ENCODE measurements at places on chromosomes 1 and 21.

- no peak for DNase-seq
Observed at GRCh38 chr1:8693107-8693506, 124.3 kb downstream of the RERE start.

DNA sequence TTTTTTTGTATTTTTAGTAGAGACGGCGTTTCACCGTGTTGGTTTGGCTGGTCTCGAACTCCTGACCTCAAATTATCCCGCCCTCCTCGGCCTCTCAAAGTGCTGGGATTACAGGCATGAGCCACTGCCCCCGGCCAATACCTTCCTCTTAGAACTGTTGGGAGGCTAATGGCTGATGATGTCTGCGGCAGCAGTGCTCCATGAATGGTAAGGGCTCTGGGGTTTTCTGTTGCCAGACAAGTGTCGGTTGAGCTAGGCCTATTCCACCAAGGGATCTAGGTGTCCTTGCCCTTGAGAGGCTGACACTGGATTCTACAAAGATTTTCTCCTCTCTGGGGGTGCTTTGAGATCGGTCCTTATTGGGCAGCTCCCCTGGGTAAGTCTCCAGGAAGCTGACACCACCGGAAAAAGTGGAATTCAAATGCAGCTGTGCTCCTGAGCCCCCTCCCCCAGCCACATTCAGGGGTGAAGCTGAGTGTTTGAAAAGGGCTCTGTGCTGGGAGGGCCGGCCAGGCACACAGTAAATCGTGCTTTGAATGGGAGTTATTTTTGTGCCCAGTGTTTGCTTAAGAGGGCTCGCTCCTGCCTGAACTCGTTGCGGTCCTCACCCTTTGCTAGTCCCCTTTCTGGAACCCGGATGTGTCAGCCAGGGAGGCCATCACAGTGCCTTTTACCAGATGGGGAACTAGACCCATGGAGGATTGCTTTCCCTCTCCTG, 5.2 kb downstream of the SOX13 start:
- no peak for DNase-seq

GRCh38 chr1:200319148-200319547, 90.7 kb downstream of the ZNF281 start:
- no peak for DNase-seq

- DNase-seq = no peak
Observed at GRCh38 chr1:223538981-223539380, 126.5 kb downstream of the CAPN8 start.

- no peak for DNase-seq
Observed at GRCh38 chr21:38743772-38744529, 61.8 kb upstream of the ETS2 start.

DNA sequence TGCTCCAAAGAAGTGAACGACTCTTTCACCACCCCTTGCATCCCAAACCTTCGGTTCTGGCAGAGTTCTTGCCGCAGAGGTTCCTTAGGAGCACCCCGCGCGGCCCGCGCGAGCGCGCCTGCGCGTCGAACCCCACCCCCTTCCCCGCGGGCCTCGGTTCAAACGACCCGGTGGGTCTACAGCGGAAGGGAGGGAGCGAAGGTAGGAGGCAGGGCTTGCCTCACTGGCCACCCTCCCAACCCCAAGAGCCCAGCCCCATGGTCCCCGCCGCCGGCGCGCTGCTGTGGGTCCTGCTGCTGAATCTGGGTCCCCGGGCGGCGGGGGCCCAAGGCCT, at the start of gene C1orf56:
Gene C1orf56, plus strand, starts transcription at position 161 of the 334 bp plus-strand sequence. Its CDS starts 97 bp downstream, at position 258.
- no peak for DNase-seq

GRCh38 chr1:165011186-165011585, 345.3 kb downstream of the LMX1A start:
- DNase-seq = no peak

GRCh38 chr1:106889583-106889982, 166.9 kb upstream of the PRMT6 start:
- no peak for DNase-seq

GRCh38 chr1:164765557-164765956, 206.6 kb downstream of the PBX1 start:
- DNase-seq = no peak

GRCh38 chr1:14233510-14233909, 365.0 kb upstream of the KAZN start:
- DNase-seq = no peak

DNA sequence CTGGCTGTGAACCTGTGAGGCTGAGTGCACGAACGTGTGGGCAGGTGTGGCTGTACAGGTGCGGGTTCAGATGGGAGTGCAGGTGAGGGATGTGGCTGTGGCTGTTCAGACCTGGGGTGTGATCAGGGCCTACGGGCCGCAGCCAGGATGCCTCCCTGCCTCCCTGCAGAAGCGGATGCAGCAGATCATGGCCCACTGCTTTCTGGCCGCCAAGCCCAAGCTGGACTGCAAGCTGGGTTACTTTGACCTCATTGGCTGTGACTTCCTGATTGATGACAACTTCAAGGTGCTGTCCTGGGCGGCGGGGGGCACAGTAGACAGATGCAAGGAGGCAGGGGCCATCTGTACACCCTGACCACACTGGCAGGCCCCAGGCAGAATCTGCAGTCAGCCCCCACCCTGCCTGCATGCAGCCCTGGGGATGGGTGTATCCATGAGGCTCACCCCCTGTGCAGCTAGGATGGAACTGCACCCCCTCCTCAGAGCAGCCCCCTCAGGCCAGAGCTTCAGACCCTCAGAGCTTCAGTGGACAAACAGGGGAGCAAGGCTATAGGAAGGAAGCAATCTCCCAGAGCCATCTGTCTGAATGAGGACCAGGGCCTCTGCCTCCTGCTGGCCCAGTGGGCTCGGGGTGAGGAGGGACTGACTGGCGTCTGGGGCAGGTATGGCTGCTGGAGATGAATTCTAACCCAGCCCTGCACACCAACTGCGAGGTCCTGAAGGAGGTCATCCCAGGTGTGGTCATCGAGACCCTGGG, 9.8 kb downstream of the TNFRSF18 start:
- DNase-seq = no peak

- DNase-seq = no peak
Observed at GRCh38 chr1:89243046-89243445, 29.6 kb downstream of the GBP5 start.

DNA sequence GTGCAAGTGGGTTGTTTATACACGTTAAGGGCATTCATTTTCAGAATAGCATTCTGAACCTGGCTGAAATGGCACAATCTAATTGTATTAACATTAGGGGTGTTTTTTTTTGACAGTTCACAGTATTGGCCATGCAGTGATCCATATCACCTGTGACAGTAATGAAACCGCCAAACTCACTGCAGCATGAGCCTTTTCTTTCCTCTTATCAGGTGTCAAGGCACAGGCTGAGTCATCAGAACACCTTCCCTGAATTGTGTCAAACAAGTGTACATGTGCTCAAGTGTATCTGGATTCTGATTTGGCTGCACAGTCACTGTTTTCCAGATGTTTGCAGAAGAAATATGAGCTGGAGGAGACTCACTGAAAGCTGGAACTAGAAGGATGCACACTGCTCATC, 47.7 kb upstream of the C8B start:
- DNase-seq = no peak

GRCh38 chr1:230422221-230422981, 3.7 kb downstream of the PGBD5 start:
- DNase-seq = no peak

DNA sequence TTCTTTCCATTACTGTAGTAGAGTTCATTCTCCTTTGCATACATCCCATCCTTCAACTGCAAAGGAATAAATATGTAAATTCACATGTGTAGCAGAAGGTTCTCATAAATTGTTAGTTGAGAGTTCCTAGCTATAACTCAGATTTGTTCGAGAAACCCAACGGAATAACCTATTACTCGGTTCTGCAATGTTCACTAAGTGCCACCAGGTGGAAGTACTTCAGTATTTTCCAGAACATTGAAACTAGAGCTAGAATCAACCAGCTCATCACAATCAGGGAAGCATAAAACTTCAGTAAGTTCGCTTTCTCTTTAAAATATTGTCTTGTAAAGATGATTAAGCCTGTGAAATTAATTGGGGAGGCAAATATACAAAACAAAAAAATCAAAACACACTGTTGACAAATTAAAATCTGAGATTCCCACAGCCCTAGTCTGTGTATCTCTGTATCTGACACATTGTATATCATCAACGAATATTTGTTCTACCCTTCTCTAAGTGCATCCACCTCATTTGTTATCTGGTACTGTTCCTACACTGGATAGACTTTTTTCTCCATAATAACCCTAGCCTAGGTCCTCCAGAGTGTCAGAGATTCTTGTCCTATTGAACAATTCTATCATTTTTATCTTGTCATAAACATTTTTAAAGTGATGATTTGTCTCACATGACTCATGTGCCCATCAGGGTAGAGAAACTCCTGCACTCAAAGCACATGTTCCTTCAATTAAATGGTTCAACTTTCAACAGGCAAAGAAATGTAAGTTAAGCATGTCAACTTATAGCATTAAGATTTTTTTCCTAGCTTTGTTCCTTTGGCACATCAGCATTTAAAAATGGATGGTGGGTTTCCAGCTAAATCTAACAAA, 31.9 kb downstream of the MROH9 start:
- DNase-seq = no peak

DNA sequence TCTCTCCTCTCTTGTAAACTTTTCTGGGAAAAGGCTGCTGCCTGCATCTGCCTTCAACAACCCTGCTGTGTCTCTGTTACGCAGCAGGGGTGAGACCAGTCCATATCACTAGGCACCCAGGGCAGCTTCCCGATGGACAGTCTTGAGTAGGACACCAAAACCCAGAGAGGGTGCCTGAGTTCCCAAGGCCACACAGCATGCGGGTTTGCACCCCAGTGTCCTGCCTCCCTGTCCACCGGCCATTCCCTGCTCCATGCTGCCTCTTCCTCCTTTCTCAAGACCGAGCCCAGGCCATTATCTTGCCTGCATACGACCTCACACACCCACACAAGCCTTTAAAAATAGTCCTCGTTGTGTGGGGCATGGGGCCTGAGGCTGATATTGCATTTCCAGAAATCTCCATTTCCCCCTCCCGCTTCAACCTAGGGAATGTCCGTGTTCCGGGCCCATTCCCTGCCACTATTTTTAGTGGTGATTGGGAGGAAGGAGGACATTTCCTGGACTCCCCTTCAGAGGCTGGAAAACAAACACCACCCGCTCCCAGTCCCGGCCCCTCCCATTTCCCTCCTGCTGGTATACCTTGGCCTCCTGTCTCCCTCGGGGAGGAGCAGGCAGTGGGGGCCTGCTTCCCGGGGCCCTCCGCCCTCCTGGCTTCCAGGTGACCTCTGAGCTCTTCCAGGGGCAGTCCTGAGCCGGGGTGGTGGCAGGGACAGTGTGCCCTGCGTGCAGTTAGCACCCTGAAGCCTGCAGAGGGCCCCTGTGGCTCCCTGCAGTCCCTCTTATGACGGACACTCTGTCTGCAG, 132.4 kb upstream of the TMEM51 start:
- DNase-seq = no peak

DNA sequence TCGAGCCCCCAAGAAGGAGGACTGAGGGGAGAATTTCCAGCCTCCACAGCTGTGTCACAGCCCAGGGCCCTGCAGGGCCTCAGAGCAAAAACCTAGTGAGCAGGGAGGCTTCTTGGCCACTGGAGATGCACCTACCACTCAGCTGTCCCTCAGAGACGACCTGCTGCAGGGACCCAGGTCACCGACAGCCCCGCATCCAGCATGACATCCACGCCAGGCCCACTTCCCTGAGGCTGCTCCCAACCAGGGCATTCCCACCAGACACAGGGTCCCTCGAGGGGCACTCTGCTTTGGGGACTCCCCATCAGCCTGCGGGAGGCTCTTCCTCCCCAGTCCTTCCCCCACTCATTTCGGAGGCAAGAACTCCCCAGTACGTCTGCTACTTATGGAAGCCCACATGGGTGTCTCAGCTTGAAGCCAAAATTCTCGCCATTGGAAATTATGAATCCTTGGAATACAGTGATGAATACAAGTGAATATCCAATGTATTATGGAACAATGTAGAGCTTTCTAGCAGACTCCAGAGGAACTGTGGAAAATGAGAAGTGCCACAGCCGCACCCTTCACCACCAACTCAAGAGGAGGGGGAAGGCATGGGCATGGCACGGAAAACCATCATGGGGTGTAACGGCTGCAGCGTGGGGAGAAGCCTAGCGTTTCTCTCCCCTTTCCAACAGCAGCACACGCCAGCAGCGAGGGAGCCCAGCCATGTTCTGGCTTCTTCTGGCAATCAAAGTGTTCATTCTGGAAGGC, 6.9 kb downstream of the TFF3 start:
- no peak for DNase-seq

DNA sequence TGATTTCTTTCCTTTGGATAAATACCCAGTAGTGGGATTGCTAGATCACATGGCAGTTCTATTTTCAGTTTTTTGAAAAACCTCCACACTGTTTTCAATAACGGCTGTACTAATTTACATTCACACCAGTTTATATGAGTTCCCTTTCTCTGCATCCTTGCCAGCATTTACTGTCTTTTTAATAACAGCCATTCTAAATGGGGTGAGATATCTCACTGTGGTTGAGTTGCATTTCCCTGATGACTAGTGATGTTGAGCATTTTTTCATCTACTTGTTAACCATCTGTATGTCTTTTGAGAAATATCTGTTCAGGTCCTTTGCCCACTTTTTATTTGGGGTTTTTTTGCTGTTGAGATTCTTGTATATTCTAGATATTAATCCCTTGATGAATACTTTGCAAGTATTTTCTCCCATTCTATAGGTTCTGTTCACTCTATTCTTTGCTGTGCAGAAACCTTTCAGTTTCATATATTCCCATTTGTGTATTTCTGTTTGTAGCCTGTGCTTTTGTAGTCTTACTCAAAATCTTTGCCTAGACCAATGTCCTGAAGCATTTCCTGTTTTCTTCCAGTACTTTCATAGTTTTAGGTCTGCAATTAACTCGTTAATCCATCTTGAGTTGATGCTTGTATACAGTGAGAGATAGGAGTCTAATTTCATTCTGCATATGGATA, 7.3 kb downstream of the HENMT1 start:
- no peak for DNase-seq

GRCh38 chr1:188043536-188044245, 1214.9 kb downstream of the PLA2G4A start:
- DNase-seq = no peak

DNA sequence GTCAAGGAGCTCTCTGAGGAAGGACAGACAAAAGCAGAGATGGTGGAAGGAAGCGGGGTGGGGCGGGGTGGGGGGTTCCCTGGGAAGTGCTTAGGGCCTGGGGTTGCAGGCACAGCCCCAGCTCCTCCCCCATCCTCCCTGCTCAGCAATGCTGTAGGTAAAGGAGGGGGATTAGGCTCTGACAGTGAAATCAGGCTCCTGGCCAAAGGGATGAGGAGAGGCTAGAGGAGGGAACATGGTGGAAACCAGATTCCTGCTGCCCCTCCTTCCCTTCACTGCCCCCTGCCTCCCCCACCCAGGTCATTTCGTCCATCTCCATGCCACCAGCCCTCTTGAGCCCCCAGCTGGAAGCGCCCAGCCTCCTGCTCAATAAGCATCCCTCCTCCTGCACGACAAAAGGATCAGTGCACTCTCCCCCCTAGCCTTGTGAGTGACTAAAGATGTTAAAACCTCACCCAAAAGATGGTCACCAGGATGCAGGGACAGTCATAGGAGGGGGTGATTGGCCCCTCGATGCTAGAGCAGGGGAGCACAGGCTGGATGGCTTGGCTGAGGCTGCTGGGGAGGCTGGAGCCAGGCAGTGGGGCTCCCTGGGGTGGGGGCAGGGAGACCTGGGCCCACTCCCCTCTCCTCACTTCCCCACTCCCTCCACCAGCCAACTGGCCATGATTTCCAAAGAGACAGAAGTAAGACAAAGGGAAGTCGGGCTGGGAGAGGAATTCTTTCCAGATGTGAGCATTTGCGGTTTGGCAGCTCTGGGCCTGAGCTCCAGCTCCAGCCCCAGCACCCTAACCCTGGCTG, 2.2 kb upstream of the CRABP2 start:
- no peak for DNase-seq

All from activated T-helper 1 cell treated with anti-CD3 and anti-CD28 coated beads, Interleukin-2, amount 50 U/mL, for 16 hours (primary cell).